ENCODE measurements at places on chromosomes 4 and X.

GRCh38 chr4:20641976-20642375 lies 58.3 kb upstream of the PACRGL start:
- DNase-seq, result no peak

DNA sequence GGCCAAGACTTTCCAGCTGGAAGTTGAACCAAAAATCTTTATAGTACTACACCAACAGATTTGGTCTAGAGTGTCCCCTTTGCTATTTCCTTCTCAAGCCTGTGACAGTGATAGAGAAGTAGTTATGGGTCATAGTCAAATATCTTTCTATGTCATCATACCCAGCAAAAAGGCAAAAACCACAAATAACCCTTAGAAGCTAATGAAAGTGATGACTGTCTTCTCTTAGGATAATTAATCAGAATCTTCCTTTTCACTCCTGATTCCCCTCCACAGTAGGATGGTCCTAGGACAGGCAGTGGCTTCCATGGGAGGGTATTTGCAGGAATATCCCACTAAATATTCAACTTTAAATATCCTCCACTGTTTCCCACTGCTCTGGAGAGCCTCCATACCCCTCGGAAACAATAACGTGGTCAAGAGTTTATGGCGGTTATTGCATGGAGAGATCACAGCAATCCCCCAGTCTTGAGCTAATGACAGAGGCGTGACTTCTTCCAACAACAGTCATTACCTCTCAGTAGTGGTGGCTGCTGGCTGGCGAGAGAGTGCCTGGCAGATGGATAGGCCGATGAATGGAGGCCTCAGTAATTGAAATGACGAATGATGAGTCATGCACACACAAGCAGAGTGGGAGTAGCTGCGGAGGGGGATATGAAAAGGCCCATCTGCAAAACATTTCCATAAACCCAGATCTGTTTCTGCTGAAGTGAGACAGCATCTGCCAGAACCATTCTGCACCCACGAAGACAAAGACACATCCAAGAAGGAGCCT lies 154.9 kb downstream of the STK32B start:
- DNase-seq, result peak; percentile 54

- no peak for DNase-seq
Observed at GRCh38 chr4:152516156-152516555, 19.7 kb downstream of the FBXW7 start.

- no peak for DNase-seq
Observed at GRCh38 chr4:150010525-150011126, 67.6 kb upstream of the DCLK2 start.

DNA sequence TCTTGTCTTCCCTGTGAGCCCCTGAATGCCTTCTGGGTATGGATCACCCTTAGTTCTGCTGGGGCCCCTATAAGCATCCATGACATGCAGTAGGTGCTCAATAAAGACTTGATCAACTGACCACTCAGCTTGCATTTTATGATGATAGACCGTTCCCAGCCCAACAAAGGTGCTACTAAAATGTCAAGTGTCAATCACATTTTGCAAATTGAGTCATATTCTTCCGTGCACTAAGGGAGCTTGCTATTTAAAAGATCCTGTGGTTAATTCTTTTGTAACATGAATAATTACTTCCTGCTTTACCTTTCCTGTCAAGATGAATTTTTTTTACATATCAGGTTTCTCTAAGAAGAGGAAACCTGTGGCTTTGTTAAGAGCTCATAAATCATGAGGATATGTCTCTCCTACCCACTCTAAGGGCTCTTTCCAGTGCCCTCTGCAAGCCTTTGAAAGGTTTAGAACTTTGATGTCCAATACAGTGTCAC lies 47.6 kb downstream of the SH3KBP1 start:
- DNase-seq, result no peak

DNA sequence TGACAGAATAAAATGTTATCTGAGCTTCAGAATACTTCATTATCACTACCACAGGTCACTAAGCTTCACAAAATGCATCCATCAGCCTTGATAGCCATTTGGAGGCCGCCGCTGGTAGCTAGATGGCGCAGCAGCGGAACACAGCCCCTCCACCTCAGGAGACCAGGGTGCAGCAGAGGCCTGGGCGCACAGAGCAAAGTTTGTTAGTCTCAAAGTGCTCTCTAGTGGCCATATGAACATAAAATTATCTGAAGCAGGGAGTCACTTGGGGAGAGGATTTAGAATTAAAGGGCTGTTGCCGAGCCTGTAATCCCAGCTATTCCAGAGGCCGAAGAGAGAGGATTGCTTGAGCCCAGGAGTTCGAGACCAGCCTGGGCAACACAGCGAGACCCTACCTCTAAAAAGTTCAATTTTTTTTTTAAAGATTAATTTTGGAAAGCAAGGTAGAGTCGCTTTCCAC lies 8.1 kb upstream of the DCTD start:
- DNase-seq, result no peak

DNA sequence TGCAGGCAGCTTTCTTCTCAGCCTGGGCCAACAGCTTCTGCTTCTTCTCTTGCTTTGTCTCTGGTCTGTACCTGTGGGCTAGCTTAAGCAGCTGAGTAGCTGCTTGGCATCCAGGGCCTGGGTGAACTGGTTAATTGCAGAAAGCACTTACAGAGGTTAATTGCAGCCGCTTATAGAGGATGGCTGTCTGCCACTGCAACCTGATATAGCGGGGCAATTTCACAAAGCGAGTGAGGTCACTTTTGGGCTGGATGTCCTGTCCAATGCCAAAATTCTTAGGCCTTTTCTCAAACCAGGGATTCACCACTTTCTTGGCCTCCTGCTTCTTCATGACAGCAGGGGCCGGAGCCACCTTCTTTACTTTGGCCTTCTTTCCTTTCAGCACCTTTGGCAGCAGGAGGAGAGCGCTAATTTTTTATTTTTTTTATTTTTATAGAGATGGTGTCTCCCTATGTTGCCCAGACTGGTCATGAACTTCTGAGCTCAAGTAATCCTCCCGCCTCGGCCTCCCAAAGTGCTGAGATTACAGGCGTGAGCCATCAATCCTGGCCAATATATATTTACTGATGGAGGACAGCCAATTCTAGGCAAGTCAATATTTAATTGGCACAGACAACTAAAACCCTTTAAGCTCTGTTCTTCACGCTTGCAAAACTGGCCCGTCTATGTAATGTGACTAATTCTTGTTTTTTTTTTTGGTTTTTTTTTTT lies 61.0 kb downstream of the ENOPH1 start:
- DNase-seq, result no peak

DNA sequence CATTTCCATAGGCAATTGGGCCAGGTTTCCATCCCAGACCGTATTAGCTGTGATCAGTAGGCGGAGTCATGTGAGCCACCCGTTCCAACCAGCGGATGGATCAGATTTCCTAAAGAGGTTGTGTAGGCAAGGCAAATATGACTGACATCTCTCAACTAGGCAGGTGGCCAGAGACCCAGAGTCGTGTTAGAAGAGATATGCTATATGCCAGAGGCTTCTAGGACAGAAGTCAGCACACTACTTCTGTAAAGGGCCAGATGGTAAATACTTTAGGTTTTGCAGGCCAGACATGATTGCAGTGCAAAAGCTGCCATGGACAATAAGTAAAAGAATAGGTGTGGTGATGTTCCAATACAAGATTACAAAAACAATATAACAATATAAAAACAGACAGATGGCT lies 788.4 kb downstream of the RPA4 start:
- no peak for DNase-seq

DNA sequence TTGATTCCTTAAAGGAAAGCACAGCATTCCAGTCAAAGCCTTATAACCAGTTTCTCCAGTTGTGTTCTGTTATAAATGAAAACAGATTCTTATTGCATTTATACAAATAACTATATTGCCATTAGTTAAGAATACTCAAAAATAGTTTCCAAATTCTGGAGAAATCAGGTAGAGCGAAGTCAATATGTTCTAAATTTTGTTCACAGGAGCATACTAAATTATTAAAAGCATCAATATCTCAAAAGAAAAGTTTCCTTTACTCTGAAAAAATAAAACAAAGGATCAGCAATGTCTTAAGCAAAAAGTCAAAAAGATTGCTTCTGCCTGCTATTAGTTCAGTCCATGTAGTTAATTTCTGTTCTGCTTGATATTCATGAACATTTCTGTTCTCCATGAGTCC lies 39.7 kb downstream of the PGRMC2 start:
- DNase-seq, result no peak

DNA sequence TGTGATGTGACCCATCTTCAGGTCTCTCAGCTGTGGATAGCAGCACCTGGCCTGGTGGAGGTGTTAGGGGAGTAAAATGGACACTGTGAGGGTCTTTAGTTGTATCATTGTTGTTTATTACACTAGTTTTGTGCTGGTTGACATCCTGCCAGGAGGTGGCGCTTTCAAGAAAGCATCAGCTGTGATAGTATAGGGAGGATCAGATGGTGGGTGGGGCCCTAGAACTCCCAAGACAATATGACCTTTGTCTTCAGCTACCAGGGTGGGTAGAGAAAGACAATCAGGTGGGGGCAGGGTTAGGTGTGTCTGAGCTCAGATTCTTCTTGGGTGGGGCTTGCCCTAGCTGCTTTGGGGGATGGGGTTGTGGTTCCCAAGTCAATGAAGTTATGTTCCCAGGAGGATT lies 162.8 kb downstream of the PPP1R2C start:
- no peak for DNase-seq

DNA sequence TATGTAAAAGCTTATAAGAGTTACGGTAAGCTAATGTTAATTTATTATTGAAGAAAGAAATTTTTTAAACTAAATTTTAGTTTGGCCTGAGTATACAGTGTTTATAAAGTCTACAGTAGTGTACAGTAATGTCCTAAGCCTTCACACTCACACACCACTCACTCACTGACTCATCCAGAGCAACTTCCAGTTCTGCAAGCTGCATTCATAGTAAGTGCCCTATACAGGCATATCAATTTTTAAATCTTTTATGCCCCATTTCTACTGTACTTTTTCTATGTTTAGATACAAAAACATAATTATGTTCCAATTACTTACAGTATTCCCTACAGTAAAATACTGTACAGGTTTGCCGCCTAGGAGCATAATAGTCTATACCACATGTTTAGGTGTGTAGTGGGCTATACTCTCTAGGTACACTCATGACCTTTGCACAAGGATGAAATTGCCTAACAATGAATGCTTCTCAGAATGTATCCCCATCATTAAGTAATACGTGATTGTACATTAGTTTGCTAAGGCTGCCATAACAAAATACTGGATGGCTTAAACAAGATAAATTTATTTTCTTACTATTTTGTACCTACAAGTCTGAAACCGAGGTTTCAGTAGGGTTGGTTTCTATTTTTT lies 333.8 kb upstream of the PCDH7 start:
- DNase-seq, result no peak

DNA sequence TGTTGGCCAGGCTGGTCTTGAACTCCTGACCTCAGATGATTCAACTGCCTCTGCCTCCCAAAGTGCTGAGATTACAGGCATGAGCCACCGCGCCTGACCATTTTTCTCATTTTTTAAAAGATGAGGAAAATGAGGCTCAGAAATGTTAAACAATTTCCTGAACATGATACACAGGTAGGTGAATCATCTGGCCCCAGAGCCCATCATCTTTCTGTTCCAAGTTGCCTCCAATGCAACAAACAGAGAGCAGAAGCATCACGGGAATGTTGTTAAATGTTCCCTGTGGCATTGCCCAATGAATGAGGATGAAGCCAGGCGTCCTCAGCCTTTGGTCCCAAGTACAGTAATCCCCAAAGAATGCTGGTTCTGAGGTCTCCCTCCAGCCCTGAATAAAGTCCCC lies 31.3 kb upstream of the ANXA5 start:
- peak; percentile 37 for DNase-seq

DNA sequence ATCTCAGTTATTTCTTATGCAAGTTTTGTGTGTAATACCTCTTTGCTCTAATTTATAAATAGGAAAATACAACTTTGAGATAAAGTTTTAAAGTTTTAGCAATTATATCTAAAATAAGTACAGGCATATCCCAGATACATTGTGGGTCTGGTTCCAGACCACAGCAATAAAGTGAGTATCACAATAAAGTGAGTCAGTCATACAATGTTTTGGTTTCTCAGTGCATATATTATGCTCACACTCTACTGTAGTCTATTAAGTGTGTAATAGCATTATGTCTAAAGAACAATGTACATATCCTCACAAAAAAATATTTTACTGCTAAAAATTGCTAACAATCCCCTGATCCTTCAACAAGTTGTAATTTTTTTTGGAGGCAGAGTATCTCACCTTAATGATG lies 49.2 kb downstream of the ANAPC10 start:
- no peak for DNase-seq

GRCh38 chr4:111999801-112000200 lies 145.5 kb upstream of the FAM241A start:
- DNase-seq, result no peak

GRCh38 chr4:165439981-165440380 lies 61.2 kb downstream of the CPE start:
- DNase-seq, result no peak

DNA sequence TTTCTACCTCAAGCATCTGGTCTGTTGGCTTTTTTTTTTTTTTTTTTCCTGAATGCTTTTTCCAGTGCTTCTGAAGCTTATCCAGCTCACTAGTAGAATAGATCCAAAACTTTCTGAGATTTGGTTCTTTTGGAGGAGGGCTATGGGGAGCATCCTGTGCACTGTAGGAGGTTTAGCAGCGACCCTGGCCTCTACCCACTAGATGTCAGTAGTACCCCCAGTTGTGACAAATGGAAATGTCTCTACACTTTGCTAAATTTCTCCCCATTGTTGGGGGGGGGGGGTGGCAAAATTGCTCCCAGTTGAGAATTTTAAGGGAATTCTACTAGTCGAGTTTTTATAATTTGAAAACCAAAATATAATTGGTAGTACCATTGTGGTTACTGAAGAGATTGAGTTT lies 23.0 kb upstream of the PPA2 start:
- DNase-seq, result no peak

GRCh38 chr4:476501-476900 lies 22.5 kb downstream of the ZNF721 start:
- DNase-seq, result no peak

- DNase-seq, result no peak
Observed at GRCh38 chr4:117626664-117627063, 407.6 kb upstream of the NDST3 start.

- no peak for DNase-seq
Observed at GRCh38 chr4:6965329-6965728, 55.7 kb downstream of the TBC1D14 start.

DNA sequence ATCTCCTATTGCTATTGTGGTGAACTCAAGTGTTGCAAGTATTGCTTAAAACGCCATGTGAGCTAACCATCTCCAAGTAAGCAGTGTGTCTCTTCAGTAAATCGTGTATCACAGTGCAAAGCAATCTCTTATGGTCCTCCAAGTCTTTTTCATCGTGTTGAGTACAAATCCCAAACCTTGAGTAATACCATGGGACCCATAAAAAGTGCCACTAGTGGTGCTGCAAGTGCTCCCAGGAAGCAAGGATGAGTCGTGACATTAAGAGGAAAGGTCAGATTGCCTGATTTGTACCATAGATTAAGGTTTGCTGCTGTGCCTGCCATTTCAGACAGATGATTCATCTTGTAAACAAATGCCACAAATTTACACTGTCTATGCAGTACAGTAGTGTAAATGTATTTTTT lies 66.9 kb upstream of the BMPR1B start:
- DNase-seq, result no peak

DNA sequence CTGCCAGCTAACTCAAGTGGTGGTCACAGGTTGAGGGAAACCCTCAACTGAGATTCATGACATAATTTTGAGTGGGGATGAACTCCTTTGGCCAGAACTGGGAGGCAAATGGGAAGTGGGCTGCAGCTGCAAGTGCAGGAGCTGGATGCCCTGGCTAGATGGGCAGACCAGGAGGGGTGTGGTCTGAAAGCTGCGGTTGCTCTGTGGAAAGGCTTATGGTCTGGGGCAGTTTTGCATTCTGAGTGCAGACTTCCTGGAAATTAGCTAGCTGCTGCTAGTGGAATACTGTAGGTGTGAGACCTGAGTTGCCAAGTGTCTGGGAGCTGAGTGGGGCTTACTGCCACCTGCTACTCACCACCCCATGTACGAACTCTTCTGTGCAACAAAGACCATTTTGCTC lies 52.1 kb upstream of the NAP1L2 start:
- DNase-seq, result no peak

Measured in AG09319 (cell line).